ENCODE measurements at places on chromosomes 5 and 9.

- DNase-seq, result no peak
Measured at GRCh38 chr5:53820802-53821171, 260.3 kb downstream of the NDUFS4 start.

DNA sequence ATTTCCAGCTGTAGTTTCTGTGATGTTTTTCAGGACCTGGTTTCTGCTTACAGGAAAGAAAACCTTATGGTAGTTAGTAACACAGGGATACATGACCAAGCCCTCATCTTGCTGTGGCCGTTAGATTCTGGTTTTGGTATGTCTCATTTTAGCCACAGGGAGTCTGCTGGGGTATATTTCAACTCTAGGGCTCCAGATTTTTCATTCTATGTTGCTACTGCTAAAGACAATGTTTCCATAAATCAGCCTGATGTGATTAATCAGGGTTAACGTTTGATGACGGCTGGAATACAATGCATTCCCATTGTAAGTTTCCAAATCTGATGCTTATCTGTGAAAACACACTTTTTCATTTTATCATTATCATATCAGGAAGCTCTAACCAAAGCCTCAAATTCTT lies 48.2 kb downstream of the P4HA2 start:
- DNase-seq, result no peak

GRCh38 chr9:111016426-111017045 lies 21.7 kb downstream of the LPAR1 start:
- DNase-seq, result no peak

DNA sequence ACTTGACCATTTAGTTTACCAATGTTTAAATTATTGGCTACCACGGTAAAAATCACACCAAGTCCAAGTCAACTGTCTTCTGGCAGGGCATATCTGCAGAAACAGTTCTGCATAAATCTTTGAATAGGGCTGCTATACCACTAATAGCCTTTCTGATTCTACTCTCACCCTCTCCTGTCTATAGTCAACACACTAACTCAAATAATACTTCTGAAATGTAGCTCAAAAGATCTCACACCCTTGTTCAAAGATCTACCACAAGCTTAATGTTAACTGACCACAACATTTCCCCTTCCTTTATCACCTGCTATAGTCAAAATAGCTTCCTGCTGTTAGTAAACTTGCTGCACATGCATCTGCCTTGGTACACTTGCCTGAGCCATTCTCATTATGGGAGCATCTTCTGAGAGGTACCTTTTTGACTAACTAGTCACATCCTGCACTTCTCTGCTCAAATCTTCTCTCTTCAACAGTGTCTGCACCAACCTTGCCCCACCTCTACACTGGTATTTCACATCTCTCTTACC lies 319.4 kb downstream of the CDH10 start:
- DNase-seq, result no peak

DNA sequence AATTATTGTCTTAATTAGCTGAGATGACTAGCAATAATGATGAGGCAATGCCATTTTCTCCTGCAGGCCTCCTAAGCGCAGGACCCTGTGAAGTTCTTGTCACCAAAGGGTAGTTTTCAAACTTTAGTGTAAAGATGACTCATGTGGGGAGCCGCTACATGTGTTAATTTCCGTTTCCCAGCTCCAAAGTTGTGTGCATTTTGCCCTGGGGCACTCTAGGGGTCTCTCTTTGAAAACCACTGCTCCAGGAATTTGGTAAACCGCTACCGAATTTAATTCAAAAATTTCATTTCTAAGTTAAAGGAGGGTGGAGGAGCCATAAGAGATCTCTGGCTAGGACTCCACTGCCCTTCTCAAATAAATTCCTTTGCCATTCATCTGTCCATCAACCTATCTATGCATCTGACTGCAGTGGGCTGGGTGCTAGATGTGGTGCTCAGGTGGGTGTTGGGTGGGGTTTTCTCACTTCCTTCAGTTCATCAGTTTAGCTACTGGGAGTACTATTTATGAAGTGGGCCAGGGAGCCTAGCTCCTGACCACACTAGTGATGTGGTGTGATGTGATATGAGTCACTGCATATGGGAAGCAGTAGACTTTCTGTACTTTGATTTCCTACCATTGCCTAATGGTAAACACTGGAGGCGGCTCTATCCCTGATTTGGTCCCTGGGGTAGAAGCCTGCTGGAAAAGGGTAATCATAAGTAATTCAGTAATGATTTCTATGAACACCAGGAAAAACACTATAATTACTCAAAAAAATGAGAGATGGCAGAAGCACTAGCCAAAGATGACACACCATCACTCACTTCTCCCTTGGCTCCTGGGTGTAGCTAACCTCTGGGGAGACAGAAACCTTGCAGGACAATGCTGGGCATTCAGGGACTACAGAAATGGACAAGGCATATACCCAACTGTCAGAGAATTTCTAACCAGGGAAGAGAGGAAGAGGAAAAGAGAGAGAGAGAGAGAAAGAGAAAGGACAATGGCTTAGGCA lies 4.0 kb upstream of the ZSWIM6 start:
- DNase-seq, result no peak
